Mesothelial cell of epicardium (in vitro differentiated cells): ENCODE measurements at places on chromosomes 7 and 10.
A peak's percentile ranks its signal among the peaks of the same experiment; 100 is the strongest.

GRCh38 chr10:116877391-116877790, 28.1 kb downstream of the ENO4 start:
- no peak for DNase-seq

- no peak for DNase-seq
Measured at GRCh38 chr10:10587744-10588393, 429.8 kb upstream of the CELF2 start.

DNA sequence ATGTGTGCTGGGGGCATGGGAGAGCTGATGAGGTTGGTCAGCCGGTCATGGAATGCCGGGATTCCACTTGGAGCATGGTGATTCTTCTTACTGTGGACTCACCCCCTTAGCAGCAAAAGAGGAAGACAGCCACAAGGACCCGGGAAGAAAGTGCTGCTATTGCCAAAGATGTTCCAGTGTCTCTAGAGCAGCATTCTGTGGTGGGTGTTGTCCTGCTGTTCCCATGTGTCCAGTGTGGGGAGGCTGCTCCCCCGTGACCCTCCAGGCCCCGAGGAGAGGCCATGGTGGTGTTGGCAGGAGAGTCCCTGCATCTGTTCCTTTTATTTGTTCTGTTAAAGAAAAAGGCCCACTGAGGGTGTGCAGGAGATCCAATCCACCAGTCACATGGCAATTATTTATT, 499.4 kb downstream of the RPS24 start:
- DNase-seq = peak; percentile 33

GRCh38 chr7:94056796-94057207, 52.6 kb upstream of the BET1 start:
- no peak for DNase-seq

DNA sequence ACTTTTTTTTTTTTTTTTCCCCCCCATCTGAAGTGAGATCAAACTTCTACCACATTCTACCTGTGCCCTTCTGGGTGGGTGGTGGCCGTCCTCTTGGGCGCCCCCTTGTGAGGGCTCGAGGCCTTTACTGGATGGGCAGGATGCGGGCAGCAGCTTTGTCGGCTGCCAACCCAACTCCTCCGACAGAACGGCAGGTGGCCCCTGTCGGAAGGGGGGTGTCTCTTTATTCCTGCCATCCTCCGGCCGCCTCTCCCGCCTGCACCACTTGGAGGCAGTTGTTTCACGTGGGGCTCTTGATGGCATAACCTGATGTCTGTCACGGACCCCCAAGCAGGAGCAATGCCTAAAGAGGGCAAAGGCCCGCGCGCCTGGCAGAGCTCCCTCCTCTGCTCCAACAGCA, 31.0 kb downstream of the AMZ1 start:
- no peak for DNase-seq

DNA sequence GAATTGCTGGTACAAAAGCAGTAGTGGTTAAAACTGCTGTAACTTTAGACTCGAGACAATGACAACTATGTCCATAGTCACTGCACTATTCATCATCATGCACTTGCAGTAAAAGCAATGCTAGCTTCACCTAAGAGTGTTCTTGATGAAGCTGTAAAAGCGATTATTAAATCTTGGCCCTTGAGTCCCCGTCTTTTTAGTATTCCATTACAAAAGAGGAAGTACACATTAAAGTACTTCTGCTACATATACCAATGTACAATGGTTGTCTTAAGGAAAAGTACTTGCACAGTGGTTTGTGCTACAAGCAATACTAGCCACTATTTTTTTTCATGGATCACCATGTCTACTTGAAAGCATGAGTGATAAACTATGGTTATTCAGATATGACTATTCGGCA, 78.3 kb downstream of the ATAD1 start:
- DNase-seq = no peak

DNA sequence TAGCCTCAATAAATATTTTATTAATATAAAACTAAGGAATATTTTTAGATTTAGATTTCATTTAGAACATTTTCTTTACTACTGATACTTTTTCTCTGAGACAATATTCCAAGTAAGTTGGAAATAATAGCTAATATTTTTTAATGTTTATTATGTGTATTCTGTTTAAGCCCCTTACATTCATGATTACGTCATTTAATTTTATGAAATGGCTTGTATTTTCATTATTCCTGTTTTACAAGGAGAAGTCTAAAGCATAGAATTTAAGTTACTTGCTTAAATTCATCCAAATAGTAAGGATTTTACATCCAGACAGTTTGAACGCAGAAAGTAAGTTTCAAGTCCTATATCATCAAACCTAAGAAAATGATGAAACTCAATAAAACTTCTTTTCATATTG, 6.1 kb downstream of the DGKB start:
- no peak for DNase-seq

- no peak for DNase-seq
Measured at GRCh38 chr10:33341637-33342036, 7.2 kb upstream of the NRP1 start.

- no peak for DNase-seq
Measured at GRCh38 chr10:97063983-97064837, 121.5 kb downstream of the SLIT1 start.

- DNase-seq = no peak
Measured at GRCh38 chr10:117967149-117967650, 79.5 kb downstream of the RAB11FIP2 start.

GRCh38 chr7:127600885-127601284, 7.3 kb downstream of the FSCN3 start:
- DNase-seq = no peak

- no peak for DNase-seq
Measured at GRCh38 chr10:84743483-84743882, 415.1 kb downstream of the CCSER2 start.

GRCh38 chr10:99652800-99653390, 6.4 kb upstream of the ENTPD7 start:
- DNase-seq = no peak

DNA sequence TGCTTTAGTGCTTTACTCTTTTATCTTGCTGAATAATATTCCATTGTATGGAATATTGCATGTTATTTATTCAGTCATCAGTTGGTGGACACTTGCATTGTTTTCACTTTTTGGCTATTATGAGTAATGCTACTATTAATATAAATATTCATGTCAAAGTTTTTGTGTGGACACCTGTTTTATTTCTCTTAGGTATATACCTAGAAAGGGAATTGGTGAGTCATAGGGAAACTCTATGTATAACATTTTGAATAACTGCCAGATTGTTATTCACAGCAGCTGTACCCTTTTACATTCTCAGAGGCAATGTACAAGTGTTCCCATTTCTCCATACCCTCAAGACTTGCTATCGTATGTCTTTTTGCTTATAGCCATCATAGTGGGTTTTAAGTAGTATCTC, 268.7 kb downstream of the SEMA3A start:
- DNase-seq = no peak

DNA sequence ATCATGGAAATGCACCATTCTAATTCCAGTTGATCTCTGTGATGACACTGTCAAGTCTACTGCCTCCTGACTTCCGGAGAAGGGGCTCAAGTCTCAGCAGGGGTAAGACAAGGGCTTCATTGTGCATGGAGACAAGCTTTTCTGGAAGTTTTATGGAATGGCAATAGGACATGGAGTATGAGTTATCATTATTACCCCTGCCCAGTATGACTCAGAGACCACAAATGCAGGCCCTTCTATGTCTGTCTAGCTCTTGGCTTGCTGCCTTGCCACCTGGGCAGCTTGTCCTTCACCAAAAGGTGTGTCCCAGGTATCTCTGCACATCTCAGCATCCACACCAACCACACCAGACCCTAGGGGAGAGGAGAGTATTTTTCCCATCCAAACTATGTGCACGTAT, 34.9 kb upstream of the KIAA1217 start:
- no peak for DNase-seq

- no peak for DNase-seq
Measured at GRCh38 chr10:7606951-7607404, 59.8 kb downstream of the ITIH5 start.

- peak; percentile 44 for DNase-seq
Measured at GRCh38 chr7:141702047-141702567, at the start of gene DENND11. Gene DENND11 (minus strand): TSS chr7:141702166. CDS start chr7:141702153, 13 bp downstream.

DNA sequence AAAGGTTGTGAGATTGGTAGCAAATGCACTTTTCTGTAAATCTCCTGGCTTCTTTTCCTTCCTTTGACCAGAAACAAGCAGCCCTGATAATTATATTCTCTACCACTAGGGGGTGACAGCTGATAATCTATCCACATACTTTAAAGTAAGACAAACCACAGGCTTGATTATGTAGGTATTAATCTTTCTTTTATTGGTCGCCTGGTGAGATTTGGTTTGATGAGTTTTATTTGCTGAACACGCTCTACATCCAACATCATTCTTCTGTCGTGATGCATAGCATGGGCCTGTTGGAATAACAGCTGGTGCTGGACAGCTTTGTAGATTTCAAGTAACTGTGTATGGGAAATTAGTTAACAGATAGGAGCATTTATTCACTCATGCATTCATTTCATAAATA, 63.5 kb downstream of the ZNF365 start:
- DNase-seq = no peak

GRCh38 chr10:3978174-3978573, 193.2 kb upstream of the KLF6 start:
- DNase-seq = no peak

DNA sequence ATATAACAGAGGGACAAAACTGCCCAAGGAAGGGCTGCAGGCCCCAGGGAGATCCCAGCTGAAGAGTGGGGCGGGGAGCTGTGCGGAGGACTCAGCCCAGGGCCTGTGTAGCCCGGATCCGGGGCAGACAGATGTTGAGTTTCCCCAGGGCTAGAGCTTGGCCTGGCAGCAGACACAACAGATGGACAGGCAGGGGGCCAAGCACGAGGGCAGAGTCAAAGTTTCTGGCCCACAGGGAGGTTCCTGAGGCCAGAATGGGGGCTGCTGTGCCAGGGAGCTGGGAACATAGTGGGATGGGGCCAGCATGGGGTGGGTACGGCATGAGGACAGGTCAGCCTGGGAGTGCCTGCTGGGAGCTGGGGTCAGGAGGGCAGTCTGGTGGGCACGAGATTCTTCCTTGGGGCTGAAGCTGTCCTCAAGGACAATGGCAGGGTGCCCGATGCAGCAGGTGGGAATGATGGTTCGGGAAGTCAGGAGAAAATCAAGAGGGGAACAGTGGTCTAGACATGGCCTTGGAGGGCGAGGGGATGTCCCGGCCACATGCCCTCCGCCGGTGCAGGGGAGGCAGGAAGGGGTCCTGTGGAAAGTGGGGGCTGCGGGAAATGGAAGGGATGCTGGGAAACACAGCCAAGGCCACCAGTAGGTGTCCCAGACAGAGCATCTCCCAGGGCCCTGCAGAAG, 519.1 kb upstream of the FOXK1 start:
- DNase-seq = no peak

DNA sequence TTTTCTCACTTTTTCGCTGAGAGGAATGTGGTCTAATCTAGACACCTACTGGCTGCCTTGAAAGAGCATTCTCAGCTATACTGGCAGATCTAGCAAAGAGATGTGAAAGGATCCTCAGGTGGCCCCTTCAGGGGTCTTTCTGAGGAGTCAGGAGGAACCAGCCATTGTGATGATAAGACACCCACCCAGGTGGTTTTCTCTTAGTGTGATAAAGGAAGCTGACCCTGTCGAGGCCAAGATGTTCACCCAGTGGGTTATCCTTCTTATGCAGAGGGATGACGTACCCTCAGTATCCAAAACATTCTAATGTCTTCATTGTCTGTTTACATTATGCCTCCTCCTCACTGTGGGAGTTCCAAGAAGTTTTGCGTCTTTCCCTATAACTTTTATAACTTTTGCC, 98.3 kb upstream of the LRGUK start:
- DNase-seq = no peak

GRCh38 chr10:92173996-92174395, 116.9 kb downstream of the CPEB3 start:
- no peak for DNase-seq

DNA sequence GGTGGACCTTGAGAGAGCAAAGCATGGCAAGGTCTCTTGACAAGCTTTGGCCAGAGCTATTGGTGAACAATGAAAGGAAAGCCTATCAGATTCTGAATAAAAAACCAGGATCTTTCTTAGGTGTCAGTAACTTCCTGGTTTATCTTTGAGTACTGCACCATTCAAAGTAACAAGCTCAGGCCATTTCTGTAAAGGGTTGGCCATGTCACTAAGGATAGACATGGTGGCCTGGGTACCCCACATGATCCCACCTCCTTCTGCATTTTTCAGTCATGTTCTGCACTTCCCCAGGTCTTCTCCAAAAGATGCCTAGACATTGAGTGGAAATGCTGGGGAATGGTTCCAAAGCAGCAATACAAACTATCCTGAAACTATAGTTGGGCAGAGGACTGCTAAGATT, 242.0 kb downstream of the ARHGAP12 start:
- no peak for DNase-seq

- DNase-seq = no peak
Measured at GRCh38 chr10:71307469-71308085, 11.5 kb upstream of the SLC29A3 start.
